ENCODE measurements at places on chromosomes 7 and 10.

- no peak for DNase-seq
These were observed 195.0 kb downstream of the PHF14 start for GRCh38 chr7:11168650-11169170.

GRCh38 chr10:131848296-131848695 is 52.5 kb upstream of the PPP2R2D start:
- no peak for DNase-seq

DNA sequence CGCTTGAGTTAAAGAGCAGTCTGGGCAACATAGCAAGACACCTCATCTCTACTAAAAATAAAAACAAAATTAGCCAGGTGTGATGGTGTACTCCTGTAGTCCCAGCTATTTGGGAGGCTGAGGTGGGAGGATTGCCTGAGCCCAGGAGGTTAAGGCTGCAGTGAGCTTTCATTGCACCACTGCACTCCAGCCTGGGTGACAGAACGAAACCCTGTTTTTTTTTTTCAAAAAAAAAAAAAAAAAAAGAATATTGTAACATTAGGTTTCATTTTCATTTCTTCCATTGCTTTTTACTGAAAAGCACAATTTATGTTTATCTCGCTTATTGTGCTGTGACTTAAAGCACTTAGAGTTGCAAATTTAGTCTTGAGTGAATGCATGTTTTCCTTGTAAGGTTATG is 80.0 kb downstream of the MLLT10 start:
- no peak for DNase-seq

- DNase-seq: no peak
These were observed 24.4 kb downstream of the MKLN1 start for GRCh38 chr7:131352032-131352431.

- no peak for DNase-seq
These were observed 81.4 kb downstream of the VWA2 start for GRCh38 chr10:114320249-114321116.

- no peak for DNase-seq
These were observed 40.6 kb downstream of the PYROXD2 start for GRCh38 chr10:98374217-98374985.

- no peak for DNase-seq
These were observed 2.4 kb upstream of the UBE3C start for GRCh38 chr7:157136372-157136771.

- DNase-seq: no peak
These were observed 45.5 kb downstream of the INSIG1 start for GRCh38 chr7:155343150-155343549.

DNA sequence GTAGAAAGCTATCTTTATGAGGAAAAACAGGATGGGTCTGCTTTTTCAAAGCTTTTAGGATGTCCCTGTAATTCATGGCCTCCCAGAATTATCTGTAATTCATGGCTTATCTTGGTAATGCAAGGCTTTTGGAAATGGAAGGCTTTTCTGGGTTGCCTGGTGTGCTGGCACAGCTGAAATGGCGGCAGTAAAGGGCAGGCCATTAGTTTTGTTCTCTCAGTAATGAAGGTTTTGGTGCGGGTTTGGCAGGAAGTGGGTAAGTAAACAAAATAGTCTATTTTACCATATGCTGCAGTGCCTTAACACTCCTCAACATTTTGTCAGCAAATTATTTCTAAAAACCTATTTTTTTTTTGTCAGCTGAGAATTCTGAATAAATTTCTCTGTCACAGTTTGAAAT is 69.3 kb downstream of the LRGUK start:
- DNase-seq: no peak

DNA sequence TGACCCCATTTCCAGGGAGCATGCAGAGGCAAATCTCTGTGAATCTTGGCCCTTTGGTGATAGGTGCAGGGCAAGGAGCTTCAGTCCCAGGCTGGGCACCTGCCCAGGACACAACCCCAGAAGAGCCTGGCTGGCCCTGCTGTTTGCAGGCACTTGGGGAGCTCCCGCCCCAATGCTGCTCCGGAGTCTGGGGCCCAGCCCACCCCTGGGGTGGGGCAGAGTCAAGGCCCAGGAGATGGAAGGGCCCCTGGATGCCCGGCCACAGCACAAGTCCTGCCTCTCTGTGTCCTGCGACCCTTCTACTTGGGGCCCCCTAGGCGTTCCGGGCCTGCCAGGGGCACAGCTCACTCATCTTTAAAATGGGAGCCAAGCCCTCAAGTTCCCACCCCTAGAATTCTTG is 24.7 kb downstream of the PDGFA start:
- no peak for DNase-seq

GRCh38 chr7:40808378-40808942 is 673.7 kb downstream of the SUGCT start:
- DNase-seq: no peak

DNA sequence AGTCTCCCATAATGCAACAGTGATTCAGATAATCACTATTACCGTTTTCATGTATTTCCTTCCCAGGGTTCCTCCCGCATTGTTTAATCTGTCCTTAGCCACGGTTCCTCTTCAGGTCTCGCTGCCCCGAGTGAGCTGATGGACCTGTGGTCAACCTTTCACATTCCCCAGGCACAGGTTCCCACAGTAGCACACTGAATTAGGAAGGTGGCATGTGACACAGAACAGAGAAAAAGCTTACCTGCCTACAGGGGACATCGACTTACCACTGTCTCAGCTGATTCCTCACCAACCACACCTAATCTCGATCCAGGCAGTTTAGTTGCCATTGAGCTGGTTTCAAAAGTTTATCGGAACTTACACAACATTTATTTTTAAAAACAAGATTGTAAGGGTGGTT is 72.2 kb downstream of the MTURN start:
- DNase-seq: no peak

GRCh38 chr7:1058311-1058710 is 14.0 kb downstream of the GPR146 start:
- no peak for DNase-seq

DNA sequence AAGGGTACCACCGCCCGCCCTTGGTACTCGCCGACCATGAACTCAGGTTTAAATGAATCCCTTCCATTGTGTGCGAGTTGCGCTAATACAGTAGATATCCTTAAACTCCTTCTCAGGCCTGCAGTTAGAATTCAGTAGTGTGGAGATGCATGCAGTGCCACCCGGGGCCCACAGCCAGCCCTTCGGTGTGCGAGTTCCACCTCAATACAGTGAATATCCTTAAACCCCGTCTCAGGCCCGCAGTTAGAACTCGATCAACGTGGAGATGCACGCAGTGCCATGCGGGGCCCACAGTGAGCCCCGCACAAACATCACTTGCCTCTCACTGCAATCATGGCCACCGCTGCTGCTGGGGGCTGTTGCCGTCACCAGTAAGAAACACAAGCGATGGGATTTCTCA is 261.9 kb downstream of the MAD1L1 start:
- no peak for DNase-seq

DNA sequence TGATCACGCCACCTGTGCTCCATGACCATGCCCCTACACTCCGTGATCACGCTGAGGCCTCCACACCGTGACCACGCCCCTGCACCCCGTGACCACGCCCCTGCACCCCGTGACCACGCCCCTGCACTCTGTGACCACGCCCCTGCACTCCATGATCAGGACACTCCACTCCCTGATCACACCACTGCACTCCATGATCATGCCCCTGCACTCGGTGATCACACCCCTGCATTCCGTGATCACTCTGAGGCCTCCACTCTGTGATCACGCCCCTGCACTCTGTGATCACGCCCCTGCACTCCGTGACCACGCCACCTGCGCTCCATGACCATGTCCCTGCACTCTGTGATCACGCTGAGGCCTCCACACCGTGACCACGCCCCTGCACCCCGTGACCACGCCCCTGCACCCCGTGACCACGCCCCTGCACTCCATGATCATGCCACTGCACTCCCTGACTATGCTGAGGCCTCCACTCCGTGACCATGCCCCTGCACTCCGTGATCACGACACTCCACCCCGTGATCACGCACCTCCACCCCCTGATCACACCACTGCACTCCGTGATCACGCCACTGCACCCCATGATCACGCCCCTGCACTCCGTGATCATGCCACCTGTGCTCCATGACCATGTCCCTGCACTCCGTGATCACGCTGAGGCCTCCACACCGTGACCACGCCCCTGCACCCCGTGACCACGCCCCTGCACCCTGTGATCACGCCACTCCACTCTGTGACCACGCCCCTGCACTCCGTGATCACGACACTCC is 27.7 kb downstream of the STK32C start:
- DNase-seq: no peak

DNA sequence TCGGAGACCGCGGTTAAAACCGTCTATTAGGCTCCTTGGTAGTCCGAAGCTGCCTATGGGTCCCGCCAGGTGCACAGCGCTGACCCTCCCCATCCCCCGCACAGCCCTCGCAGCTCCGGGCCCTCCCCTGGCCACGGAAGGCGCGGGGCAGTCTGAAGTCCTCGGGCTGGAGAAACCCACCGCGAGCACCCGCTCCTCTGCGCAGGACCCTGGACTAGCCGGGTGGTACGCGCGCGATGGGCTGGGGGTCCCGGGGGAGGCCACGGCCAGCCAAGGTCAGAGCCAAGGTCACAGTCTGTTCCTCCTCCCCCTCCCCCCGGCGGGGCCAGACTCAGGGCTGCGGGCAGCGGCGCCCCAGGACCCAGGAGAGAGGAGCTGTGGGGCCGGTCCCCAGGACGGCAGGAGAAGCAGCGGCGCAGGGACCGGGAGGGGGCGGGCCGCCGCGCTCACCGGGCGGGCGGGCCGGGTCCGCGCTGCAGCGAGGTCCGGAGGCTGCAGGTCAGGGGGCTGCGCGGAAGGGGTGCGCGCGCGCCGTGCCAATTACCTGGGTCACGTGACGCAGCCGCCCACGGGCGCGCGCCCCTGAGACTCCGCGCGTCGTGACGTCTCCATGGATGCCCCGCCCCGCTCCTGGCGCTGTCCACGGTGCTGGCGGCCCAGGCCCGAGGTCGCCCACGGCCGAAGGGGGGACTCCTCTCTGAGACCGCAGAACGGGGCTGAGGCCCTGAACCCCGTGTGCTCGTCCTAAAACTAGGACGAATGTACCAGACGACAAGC is at the start of gene OGDHL:
OGDHL (minus strand) TSS at position 535 of the 777 bp plus-strand sequence. CDS start 3,731 bp downstream, outside the sequence.
- no peak for DNase-seq

DNA sequence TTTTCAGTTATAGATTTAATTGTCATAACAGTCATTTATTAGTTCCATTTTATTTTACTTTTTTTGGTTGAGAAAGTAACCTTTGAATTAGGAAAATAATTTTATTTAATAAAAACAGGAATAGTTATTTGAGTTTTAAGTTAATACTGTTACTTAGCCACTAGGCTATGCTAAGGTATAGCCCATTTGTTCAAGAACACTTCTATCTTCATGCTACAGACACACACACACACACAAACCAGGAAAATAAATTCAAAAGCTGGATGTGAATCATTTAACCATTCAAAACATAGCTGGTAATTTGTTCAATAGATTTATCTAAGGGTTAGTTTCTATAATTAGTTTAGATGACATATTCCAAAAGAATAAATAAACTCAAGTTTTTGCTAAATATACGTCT is 148.4 kb downstream of the RNF133 start:
- no peak for DNase-seq

DNA sequence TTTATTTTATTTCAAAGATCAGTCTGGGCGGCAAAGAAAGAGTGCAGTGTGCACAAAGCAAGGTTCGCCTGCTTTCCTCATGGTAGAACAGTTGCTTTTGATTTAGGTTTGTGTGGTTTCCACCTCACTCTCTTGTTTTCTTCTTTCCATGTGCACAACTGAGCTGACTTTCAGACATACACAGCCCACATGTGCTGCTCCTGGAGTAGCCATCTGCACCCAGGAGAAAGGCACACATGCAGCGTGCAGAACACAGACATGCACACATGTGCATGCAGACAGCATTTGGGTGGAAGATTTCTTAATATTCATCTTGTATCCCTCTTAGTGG is 302.1 kb downstream of the FZD1 start:
- no peak for DNase-seq

GRCh38 chr7:33276729-33277128 is 147.4 kb downstream of the BBS9 start:
- DNase-seq: no peak

GRCh38 chr7:129569811-129570215 is 41.7 kb upstream of the NRF1 start:
- DNase-seq: no peak

- no peak for DNase-seq
These were observed 83.6 kb upstream of the DLX6 start for GRCh38 chr7:96921771-96922170.

DNA sequence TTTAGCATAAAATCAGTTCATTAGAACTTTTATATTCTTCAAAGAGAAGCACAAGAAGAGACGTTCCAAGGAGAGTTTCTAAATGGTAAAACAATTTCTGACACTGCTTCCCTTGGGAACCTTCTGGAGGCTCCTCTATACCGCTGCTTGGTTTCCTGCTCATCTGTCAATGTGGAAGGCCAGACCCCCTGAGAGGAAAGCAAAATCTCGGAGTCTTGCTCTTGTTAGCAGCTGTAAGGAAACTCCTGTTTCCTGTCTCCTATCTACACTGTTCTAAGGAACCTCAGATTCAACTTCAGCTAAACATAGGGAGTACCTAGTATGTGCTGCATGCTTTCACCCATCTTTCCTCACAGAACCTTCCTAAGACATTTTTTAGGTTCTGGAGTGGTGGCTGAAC is 322.2 kb downstream of the BMPER start:
- no peak for DNase-seq

DNA sequence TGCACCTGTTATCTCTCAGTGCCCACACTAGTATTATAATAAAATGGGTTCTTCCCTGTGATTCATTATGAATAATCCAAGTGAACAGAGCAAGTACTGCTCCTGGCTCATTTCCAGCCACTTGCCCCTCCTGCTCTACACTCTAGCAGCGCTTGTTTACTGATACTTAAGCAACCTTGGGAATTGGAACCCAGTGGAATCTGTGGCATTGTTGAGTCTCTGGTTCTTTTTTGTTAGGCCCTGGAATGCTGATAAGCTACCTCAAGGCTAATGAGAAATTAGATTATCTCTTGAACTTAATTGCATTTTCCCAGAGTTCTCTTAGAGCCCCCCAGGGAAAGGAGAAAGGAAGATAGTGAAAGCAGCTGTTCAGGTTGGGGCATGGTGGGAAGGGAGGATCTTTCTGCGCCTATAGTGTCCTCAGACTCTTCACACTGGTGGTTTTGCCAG is 34.0 kb downstream of the PRKAR2B start:
- no peak for DNase-seq

DNA sequence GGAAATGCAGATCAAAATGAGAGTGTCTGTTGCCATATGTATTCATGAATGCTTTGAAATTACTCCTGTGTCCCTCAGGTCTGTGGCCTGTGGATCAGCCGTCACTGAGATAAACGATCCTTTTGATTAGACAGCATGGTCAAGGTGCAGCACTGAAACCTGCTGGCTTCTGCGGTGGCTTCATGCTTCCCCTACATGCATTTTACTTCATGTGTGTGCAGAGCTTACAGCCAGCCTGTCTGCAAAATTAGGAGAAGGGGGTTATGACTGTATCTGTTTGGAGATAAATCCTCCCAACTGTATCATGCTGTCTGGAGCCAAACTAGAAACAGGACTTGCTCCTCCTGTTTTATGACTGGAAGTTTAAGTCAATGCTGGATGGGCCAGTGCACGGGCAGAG is 71.0 kb upstream of the PLPP4 start:
- DNase-seq: no peak

DNA sequence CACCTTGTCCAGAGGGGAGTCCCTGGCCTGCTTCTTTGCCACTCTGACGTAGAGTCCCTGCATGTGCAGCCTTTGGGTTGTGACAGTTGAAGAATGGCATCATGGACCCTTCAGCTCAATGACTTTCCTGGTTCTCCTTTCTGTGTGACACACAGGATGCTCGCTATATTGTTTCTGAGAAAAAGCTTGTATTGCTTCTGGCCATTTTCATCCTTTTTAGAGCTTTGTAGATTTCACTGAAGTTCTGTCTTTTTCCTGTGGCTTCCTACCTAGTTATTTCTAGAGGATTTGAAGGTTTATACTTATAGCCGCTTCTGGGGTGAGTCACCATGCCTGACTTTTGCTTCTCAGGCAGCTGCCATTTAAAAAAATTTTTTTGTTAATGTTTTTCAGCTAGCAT is 27.0 kb downstream of the SND1 start:
- DNase-seq: no peak

Measured in stimulated activated CD4-positive, alpha-beta T cell treated with anti-CD3 and anti-CD28 coated beads, TNF-alpha, amount 100 ng/mL, for 24 hours (primary cell).